ENCODE measurements at places on chromosomes 2 and 18. TPM values are rescaled to one million over a fixed set of nuclear protein-coding genes. Genes with fewer than 3 reads are reported as not detected.

GRCh38 chr2:33782395-33783230, 183.5 kb upstream of the FAM98A start:
- H3K27ac ChIP-seq, result no peak overlapping the region
- no peak for DNase-seq
- no peaks in the 10 kb centered on the region for H3K4me1 ChIP-seq
- no peaks in the 10 kb centered on the region for H3K36me3 ChIP-seq
- H3K4me3 ChIP-seq, result no peak overlapping the region

DNA sequence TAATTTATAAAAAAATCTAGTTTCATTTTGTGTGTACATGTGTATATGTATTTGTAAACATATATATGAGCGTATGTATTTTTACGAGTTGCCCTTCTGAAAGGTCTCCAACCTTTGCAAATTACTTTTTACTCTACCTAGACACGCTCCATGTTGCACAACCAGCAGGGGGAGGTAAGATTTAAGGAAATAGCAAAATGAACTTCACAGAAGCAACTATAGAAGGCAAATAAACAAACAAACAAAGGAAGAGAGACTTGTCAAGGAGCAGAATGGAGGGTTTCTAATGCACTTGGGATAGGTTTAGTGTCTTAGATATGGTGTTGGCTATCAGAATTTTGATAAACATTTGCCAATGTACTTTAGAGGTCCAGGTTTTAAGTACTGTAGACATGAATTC, 820.5 kb upstream of the POU3F3 start:
- H3K27me3 ChIP-seq, result no peaks in the 10 kb centered on the region
- no peak overlapping the region for H3K4me3 ChIP-seq
- DNase-seq, result no peak
- H3K27ac ChIP-seq, result no peak overlapping the region

DNA sequence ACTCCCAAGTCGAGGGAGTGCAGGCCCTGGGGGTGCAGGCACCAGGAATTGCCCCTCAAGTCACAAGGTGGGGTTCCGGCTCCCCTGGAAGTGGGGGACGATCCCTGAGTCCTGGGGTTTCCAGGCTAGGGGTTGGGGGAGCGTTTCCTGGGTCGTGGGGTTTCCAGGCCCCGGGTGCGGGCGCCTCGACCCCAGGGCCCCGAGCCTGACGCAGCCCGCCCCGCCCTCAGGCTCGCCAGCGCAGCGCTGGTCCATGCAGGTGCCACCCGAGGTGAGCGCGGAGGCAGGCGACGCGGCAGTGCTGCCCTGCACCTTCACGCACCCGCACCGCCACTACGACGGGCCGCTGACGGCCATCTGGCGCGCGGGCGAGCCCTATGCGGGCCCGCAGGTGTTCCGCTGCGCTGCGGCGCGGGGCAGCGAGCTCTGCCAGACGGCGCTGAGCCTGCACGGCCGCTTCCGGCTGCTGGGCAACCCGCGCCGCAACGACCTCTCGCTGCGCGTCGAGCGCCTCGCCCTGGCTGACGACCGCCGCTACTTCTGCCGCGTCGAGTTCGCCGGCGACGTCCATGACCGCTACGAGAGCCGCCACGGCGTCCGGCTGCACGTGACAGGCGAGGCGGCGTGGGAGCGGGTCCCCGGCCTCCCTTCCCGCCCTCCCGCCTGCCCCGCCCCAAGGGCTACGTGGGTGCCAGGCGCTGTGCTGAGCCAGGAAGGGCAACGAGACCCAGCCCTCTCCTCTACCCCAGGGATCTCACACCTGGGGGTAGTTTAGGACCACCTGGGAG, 12.0 kb downstream of the SIGLEC15 start:
- peaks cover 24% of the 10 kb centered on the region for H3K4me1 ChIP-seq
- H3K27me3 ChIP-seq, result no peaks in the 10 kb centered on the region
- H3K4me3 ChIP-seq, result peak overlapping the region; percentile 73
- DNase-seq, result no peak

- no peak overlapping the region for H3K27ac ChIP-seq
- H3K4me1 ChIP-seq, result peaks cover 46% of the 10 kb centered on the region
- no peaks in the 10 kb centered on the region for H3K36me3 ChIP-seq
- no peak for DNase-seq
Observed at GRCh38 chr2:40242315-40242714, 209.6 kb downstream of the SLC8A1 start.

DNA sequence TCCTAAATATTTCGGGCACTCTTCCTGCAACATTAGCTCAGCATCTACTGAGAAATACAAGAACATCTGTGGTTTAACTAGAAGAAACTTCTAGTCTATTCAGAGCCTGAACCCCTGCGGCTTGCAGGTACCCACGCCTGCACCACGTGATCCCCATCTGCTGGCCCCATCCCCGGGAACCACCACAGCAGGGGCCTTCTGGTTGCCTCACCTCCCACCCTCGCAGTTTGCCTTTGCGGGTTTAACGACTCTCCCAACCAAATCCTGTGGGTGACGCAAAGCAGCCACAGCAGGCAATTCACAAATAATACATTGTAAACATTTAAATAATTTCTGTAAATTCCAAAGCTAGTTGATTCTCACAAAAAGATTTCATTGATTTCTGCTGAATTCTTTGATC, 90.2 kb upstream of the TMEM18 start:
- H3K4me1 ChIP-seq, result no peaks in the 10 kb centered on the region
- no peak overlapping the region for H3K27ac ChIP-seq
- H3K27me3 ChIP-seq, result no peaks in the 10 kb centered on the region
- H3K36me3 ChIP-seq, result no peaks in the 10 kb centered on the region
- DNase-seq, result no peak

- no peak overlapping the region for H3K4me3 ChIP-seq
- H3K27me3 ChIP-seq, result no peaks in the 10 kb centered on the region
- no peak for DNase-seq
- H3K36me3 ChIP-seq, result no peaks in the 10 kb centered on the region
- H3K4me1 ChIP-seq, result no peaks in the 10 kb centered on the region
Observed at GRCh38 chr2:2567776-2568175, 236.7 kb upstream of the MYT1L start.

The HJURP gene
- 1.6 TPM for total RNA-seq

The SERPINB10 gene
- not detected for total RNA-seq

Measured in thoracic aorta (tissue), 2 donors.